ENCODE measurements at places on chromosomes 4 and X.

DNA sequence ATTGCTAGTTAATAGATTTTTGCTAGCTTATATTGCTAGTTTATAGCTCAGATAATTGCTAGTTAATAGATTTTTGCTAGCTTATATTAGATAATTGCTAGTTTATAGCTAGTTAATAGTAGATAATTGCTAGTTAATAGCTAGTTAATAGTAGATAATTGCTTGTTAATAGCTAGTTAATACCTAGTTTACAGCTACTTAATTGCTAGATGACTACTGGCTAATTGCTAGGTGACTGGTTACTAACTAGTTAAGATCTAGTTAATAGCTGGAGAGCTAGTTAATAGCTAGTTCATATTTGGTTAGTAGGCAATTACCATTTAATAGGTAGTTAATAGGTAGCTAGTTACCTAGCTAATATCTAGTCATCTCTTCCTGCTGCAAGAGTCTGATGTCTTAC, 633.8 kb upstream of the CT83 start:
- DNase-seq: no peak

DNA sequence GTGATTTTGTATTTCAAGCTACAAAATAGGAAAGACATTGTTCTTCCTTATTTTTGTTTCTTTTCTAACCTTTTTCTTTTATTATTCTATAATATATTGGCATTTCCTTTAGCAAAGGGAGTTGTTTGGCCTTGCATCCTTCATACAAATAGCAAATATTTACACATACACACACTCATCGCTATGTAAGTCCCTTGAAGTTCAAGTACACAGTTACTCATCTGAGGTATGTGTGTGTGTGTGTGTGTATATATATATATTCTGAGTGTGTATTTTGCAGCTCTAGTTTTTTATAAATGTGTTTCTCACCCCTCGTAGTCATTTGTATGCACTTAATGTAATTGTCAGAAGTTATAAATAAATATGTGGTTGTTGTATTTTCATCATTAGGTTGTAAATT, 724.8 kb upstream of the MAGEB2 start:
- DNase-seq: no peak

GRCh38 chr4:70518716-70519115, 347 bp downstream of the AMTN start:
- DNase-seq: no peak

- no peak for DNase-seq
Measured at GRCh38 chr4:155687380-155687982, 20.8 kb downstream of the GUCY1A1 start.

GRCh38 chr4:5280828-5281227, 229.5 kb downstream of the STK32B start:
- no peak for DNase-seq

DNA sequence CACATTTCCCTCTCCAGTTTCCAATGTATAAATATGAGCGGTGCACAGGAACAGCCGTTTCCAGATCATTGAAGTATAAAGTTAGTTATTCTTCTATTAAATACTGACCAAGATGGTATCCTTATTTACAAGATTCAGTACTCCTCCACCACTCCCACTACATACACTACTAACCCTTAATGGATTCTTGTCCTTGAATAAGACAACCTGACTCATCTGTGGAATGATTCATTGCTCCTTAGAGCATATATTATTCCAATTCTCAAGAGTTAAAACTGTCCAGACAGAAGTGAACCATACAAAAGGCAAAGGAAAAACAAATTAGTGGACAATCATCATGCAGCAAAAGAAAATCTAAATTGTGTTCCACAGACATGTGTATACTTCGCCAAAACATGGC, 373.3 kb downstream of the IDS start:
- no peak for DNase-seq

GRCh38 chrX:68432648-68433047, 647 bp downstream of the OPHN1 start:
- no peak for DNase-seq

GRCh38 chr4:110198435-110199416, at the start of gene ELOVL6:
TSS of gene ELOVL6 (minus strand) at chr4:110198615. CDS start at chr4:110198335, 280 bp downstream.
- peak; percentile 91 for DNase-seq

GRCh38 chrX:113849408-113849807, 734.5 kb upstream of the HTR2C start:
- DNase-seq: no peak

- no peak for DNase-seq
Measured at GRCh38 chrX:18210470-18210869, 10.2 kb downstream of the BEND2 start.

- DNase-seq: no peak
Measured at GRCh38 chr4:7515390-7515902, 80.7 kb upstream of the PSAPL1 start.

GRCh38 chr4:2472187-2472586, 3.3 kb downstream of the RNF4 start:
- DNase-seq: no peak

DNA sequence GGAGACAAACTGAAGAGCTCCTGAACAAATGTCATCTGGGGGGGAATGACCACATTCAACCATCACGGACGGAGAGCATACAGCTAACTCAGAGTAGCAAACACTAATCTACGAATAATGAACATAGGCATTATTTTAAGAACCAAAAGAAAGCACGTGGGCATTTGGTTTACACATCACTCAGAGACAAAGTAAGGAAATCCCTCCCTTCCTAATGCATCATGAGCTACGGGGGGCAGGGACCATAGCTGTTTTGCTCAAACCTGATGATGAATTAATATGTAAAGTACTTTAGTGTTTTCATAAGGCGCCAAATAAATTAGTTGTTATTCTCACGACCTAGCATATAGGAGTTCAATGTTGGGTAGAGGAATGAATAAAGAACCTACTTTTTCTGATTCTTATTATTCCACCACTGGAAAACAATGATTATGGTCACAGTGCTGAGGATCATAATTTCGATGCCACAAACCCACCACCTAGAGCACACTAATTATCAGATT, 11.7 kb upstream of the TMEM156 start:
- DNase-seq: no peak

GRCh38 chr4:152028131-152028530, 267.3 kb upstream of the GATB start:
- DNase-seq: no peak

DNA sequence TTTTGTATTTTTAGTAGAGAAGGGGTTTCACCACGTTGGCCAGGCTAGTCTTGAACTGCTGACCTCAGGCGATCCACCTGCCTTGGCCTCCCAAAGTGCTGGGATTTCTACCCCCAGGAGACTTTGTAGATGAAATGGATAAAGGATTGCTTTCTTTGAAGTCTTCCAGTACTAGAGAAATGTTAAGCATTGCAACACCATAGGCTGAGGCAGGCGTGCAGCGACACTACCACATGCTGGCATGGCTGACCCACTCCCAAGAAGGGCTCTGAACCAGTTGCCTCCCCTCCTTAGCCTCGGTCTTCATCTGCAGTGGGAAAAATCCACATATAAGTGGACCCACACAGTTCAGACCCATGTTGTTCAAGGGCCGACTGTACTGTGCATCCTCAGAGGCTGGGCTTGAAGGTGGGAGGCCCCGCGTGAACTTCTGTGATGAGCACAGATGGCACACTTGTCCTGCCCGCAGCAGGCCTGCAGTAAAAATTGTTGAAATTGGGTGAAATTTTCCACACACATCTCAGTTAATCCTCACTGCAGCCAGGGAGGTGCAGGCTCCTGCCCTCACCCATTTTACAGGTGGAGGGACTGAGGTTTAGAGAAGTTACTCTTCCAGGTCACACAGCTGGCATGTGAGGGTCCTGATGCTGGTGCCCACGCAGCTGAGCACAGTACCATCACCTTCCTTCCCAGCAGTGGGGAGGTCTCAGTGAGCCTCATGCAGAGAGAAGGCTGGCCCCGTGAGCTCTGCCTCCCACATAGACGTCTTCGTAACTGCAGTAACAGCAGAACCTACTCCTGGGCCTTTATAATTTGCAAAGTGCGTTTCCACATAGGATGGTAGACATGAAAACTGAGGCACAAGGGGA, 35.5 kb downstream of the HTRA3 start:
- no peak for DNase-seq

DNA sequence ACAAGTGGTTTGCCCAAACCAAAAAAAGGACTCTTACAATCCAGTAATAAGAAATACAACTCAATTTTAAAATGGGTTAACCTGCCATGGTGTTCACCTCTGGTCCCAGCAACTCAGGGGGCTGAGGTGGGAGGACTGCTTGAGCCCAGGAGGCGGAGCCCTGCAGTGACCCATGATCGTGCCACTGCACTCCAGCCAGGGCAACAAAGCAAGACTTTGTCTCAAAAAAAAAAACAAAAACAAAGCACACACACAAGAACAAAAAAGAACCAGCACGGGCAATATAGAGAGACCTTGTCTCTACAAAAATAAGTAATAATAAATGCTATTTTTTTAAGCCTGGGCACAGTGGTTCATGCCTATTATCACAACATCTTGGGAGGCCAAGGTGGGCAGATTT, 28.7 kb downstream of the ARAP2 start:
- no peak for DNase-seq

DNA sequence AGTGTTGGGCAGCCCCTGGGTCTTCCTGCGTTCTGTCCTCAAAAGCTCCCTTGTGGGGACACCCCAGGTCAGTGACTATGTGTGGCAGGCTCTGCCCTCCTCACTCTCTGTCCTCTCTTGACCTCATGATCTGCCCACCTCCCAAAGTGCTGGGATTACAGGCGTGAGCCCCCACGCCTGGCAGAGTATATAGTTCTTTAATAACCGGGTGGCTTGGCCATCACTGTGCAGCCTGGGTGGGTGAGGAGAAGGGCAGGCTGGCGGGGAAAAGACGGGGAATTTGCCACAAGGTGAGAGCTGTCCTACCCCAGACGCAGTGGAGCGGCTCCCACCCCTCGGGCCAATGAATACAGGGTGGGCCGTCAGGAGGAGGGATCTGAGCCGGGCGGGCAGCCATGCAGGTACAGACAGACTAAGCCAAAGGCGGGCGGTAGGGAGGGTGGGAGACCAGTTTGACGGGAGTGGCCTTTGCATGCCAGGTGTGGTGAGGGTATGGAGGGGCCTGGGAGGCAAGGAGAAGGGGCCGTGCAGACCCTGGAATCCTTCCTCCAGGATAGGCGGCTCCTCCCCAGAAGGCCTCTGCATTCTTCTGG, 2.5 kb downstream of the SH3BP2 start:
- no peak for DNase-seq

- no peak for DNase-seq
Measured at GRCh38 chr4:129342819-129343408, 247.0 kb downstream of the C4orf33 start.

GRCh38 chrX:107153005-107153404, 34.4 kb upstream of the RBM41 start:
- no peak for DNase-seq

- DNase-seq: no peak
Measured at GRCh38 chr4:79514621-79515329, 106.7 kb upstream of the GK2 start.

GRCh38 chr4:108959491-108959890, 196.6 kb upstream of the ETNPPL start:
- no peak for DNase-seq

DNA sequence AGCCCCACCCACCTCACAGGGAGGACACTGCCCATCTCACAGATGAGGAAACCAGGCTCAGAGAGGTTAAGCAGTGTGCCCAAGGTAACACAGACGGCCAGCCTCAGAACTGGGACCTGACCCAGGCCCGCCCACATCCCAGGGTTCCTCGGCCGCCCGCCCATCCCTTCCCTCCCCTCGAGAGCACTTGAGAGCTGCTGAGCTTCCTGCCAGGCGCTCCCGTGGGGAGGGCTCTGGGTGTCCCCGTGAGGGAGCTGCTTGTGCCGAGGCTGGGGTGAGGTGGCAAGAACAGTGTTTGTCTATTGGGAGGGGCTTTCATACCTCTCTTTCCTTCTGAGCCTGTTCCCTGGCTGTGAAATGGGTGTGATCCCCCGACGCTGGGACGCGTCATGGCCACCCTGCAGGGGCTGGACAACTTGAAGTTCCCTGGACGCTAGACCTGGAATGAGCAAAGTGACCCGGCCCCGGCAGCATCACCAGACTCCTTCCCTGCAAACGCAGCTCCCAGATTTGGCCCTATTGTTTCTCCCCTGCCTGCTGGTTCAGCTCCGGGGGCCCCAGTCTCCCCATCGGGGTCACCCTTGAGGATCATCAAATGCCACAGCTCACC, 204.9 kb downstream of the AFAP1 start:
- DNase-seq: no peak

DNA sequence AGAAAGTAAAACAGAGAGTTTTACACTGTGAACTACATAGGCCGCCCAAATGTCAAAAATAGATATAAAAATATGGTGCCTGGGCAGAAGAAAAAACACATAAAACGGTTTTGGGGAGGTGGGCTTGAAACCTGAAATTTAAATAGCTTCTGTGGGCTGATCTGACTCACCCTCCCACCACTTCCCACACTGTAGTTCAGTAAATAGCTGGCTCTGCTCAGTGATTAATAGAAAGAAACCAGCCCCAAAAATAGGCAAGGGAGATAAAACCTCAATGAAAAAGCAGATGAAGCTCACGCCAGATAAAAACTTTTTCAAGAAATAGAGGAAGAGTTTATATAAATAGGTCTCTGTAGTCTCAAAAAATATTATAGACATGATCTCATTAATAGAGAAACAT, 13.2 kb upstream of the COX7B2 start:
- no peak for DNase-seq

- DNase-seq: no peak
Measured at GRCh38 chr4:77007358-77008230, 58.0 kb downstream of the SEPTIN11 start.

GRCh38 chrX:7542587-7543380, 300.2 kb upstream of the VCX start:
- DNase-seq: no peak

- no peak for DNase-seq
Measured at GRCh38 chr4:124955476-124955875, 242.9 kb upstream of the ANKRD50 start.

GRCh38 chr4:151207186-151207585, 69.8 kb upstream of the PRSS48 start:
- no peak for DNase-seq

GRCh38 chr4:102114118-102114630, 231.1 kb downstream of the SLC39A8 start:
- DNase-seq: no peak

GRCh38 chr4:88225232-88226105, 58.9 kb downstream of the PPM1K start:
- no peak for DNase-seq

GRCh38 chr4:62455871-62456270, 1255.7 kb downstream of the ADGRL3 start:
- no peak for DNase-seq

DNA sequence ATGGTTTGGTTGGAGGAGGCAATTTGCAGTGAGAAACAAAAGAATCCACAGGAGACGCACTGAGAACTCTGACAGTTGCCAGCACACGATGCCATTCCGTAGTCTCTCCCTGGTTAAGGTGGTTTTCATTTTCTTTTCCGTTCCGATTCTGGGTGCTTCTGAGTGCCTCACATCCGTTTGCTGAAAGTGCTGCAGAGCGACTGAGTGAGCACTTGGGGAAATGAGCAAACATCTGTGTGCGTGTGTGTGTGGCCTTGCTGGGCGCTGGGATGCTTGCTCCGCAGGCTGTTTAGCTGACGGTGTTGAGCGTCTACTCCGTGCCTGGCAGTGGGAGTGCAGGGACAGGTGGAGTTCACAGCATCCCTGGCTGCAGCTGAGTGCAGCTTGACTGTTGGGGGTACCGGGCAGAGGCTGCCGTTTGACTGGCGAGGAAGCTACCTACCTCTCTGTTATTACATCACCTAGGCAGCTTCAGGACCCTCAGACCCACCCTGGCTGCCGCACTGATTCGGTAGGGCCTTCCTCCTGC, 49.3 kb downstream of the SORCS2 start:
- no peak for DNase-seq

- DNase-seq: no peak
Measured at GRCh38 chr4:109848501-109848900, 594 bp downstream of the LRIT3 start.
